Left cardiac atrium (tissue), 4 donors: ENCODE measurements at places on chromosomes 6 and 20.

DNA sequence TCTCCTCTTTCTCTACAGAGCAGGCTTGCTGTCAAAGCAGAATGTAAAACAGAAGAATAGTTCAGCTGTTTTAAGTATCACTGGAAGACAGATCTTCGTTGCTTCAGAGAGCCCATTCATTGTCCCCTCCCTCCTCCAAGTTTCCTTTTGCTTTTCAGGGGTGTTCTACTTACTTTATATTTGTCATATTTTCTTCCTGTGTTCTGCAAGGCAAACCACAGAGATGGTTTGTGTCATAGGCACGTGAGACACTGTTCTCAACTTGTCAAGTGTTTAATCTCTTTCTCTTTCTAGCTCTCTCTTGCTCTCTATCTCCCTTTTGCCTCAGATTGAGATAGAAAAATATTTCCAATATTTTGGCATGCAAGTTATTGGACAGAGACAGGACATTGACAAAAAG is 228.9 kb upstream of the DEFB112 start:
- DNase-seq, result no peak

- DNase-seq, result no peak
Observed at GRCh38 chr6:86848986-86849385, 88.3 kb upstream of the HTR1E start.

DNA sequence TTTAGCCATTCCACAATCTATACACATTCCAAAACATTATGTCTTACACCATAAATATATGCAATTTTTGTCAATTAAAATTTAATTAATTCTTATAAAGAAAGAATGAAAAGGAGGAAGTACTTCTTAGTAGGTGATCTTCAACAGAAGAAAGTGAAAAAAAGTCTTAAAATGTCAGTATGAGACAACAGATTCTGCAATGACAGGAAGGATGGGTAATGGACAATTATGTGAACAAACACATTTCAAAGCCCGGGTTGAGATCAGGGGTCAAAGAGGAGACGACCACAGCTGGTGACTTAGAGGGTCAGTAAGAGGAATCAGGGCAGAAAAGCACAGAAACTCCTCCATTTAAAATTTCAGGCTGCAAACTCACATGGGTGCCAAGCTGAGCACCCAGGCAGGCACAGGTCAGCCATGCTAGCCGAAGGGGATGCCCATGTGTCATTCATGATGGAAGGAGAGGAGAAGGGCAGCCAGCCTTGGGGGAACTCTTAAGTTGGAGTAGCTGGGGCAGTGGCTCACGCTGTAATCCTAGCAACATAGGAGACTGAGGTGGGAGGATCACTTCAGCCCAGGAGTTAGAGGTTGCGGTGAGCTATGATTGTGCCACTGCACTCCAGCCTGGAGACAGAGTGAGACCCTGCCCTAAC is 11.0 kb downstream of the VSX1 start:
- no peak for DNase-seq

- no peak for DNase-seq
Observed at GRCh38 chr6:57064809-57065208, 18.3 kb downstream of the KIAA1586 start.

- DNase-seq, result no peak
Observed at GRCh38 chr6:25921525-25922203, 8.8 kb downstream of the SLC17A2 start.

- DNase-seq, result peak; percentile 69
Observed at GRCh38 chr6:36127462-36128016, 2.8 kb upstream of the MAPK13 start.

GRCh38 chr20:44039147-44039546 is 124.5 kb downstream of the TOX2 start:
- no peak for DNase-seq

- DNase-seq, result no peak
Observed at GRCh38 chr6:154996841-154997311, 1.8 kb downstream of the TIAM2 start.

DNA sequence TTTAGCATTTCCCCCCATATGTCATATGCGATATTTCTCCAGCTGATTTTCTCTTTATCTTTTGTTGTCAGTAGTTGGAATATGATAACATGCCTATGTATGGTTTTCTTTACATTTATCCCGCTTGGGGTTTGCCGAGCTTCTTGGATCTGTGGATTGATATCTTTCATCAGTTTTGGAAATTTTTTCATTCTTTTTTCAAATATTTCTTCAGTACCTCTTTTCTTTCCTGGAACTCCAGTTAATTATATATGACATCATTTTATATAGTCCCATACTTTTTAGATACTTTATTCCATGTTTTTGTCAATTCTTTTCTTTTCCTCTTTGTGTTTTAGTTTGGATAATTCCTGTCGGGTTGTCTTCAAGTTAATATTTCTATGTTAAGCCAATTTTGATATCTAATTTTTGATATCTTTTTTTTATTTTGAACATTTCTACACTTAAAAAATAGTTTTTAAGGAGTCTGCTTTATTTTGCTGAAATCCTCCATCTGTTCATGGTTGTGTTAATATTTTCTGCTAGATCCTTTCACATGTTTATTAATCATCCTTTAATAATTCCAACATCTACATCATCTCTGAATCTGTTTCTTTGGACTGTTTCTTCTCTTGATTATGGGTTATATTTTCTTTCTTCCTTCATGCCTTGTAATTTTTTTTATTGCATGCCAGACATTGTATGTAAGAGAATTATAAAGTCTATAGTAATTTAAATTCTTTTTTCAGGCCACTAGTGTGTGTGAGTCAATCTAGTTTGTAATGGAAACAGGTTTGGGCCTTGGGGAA is 9.5 kb downstream of the ZDHHC14 start:
- no peak for DNase-seq

- DNase-seq, result no peak
Observed at GRCh38 chr6:25942561-25943147, 12.2 kb upstream of the SLC17A2 start.

DNA sequence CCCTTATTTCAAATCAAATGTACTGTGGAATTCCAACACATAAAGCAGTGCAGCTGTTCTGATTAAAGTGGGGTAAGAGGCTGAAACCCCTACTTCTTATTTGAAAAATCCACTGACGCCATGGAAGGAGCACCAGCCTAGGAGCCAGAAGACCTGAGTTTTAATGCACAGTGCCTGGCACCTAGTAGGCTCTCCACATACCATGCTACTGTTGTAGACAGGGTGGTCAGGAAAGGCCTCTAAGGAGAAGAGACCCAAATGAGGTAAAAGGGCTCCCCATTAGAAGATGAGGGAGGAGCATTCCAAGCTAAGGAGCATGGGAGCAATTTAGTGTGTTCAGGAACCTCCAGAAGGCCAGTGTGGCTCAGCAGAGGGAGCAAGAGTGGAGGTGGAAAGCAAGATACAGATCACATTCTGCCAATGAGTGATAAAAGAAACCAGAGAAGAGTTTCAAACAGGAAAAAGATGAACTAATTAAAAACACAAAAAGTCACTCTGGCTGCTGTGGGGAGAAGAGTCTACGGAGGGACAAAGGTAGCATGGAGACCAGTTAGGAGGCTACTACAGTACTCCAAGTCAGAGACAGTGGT is 11.8 kb upstream of the ZNF76 start:
- DNase-seq, result no peak

GRCh38 chr6:110067837-110068591 is 89.9 kb downstream of the GPR6 start:
- no peak for DNase-seq

DNA sequence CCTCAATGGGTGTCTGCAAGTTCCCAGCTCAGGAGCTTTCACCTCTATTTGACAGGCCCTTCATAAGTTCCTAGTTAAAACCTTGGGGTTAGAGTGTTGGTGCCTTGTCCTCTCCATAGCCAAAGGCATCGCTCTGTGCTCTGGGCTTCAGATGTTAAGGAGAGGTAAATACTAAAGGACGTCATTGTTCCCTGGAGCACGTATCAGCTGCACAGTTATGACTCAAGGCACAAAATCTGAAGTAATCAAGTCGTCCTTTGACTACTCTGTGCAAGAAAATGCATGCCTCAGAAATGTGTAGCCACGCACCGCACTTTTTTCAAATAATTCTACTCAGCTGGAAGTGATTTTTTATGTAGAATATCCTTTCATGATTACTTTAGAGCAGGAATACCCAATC is 240.8 kb upstream of the QKI start:
- no peak for DNase-seq

GRCh38 chr6:55994531-55994930 is 119.1 kb upstream of the BMP5 start:
- no peak for DNase-seq

- no peak for DNase-seq
Observed at GRCh38 chr6:20441921-20442320, 40.2 kb downstream of the E2F3 start.
